Activated CD4-positive, alpha-beta T cell treated with anti-CD3 and anti-CD28 coated beads for 1 hour (primary cell): ENCODE measurements at places on chromosomes 12 and 14.

- DNase-seq = no peak
Measured at GRCh38 chr14:24389226-24389848, 9.5 kb upstream of the NYNRIN start.

- DNase-seq = no peak
Measured at GRCh38 chr12:116263844-116264243, 13.6 kb downstream of the MED13L start.

GRCh38 chr14:33839193-33840076 is 111.4 kb downstream of the EGLN3 start:
- DNase-seq = peak; percentile 19

DNA sequence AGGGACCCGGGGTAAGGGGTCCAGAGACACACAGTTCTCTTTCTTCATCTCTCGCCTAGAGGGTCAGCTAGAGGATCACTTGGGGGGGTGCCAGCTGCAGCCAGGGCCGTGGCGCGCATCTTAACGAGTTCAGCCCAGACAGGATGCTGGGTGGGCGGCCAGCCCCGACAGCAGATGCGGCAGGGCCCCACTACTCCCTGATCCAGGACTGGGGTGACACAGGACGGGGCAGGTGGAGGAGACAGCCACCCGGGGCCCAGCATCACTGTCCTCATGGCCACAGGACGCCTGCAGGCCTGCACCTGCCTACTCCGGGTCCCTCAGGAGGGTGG is 12.8 kb downstream of the AKT1 start:
- no peak for DNase-seq

DNA sequence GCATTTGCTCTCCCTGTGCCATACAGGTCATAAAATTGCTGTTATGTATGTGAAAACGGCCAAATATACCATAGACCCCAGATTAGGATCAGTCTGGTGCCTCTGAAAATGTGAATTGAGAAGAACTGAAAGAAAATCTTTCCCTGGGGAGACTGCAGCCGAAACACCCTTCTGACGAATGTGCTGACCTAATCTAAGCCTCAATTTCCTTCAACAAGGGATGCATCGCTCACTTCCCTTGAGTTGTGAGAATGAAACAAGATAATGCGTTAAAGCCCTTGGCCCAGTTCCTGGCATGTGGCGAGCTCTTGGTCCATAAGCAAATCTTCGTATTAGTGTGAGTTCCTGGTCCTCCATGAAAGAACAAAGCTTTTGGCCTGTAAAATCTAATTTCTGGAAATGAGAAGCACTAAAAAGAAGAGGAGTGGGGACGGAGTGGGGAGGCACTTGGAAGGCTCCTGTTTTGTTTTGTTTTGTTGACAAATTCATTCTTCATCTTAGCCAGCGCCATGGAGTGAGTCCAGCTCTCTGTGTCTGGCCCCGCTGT is 49.5 kb upstream of the RTRAF start:
- no peak for DNase-seq

GRCh38 chr12:29725587-29726320 is 58.0 kb downstream of the TMTC1 start:
- no peak for DNase-seq

DNA sequence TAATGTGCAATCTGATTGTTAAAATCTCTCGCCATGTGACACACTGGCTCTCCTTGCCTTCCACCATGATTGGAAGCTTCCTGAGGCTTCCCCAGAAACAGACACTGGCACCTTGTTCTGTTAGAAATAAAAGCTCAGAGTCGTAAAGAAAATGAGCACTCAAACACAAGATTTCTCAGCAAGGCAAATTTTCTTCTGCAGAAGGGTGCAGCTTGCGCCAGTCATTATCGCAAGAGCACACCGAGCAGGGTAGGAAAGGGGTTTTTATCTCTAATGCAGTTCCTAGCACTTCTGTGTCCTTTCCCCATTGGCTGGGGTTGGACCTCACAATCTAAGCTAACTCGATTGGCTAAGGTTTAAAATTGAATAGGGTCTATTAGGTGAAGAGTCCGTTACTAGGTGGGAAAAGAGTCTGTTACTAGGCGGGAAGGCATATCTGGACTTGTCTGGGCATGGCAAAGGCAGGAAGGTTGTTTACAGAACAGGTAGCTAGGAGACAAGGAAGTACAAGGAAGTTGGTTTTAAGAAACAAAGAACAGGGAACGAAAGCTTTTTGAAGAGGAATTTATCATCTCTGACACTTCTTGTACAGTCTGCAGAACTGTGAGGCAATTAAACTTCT is 62.6 kb upstream of the BICD1 start:
- no peak for DNase-seq

DNA sequence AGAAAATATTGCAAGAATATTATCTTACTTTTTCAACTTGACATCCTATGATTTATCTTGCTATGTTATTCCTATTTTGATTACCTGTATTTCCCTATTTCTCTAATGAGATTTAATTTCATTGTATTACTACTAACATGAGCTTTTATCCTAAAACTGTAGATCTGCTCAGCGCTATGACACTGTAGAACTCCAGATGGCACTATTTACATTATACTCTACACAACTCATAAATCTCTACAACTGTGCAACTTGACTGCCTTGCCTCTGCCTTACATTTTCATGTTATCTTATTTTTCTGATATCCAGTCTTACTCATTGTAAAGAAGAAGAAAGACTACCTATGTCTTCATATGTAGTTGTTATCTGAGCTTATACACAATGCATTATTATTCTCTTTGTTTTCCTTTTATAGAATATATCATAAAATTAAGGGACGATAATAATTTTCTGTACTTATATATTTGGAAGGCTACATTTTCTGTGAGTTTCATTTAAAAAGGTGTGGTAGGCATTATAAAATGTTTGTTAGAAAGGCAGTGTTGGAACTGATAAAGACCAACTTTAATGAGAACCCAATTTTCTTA is 24.1 kb downstream of the NUP37 start:
- DNase-seq = no peak

- no peak for DNase-seq
Measured at GRCh38 chr12:3333991-3334391, 157.0 kb upstream of the PRMT8 start.

- DNase-seq = no peak
Measured at GRCh38 chr14:51554339-51554920, 97.3 kb upstream of the FRMD6 start.

- no peak for DNase-seq
Measured at GRCh38 chr12:123960029-123960735, 12.4 kb downstream of the CCDC92 start.

DNA sequence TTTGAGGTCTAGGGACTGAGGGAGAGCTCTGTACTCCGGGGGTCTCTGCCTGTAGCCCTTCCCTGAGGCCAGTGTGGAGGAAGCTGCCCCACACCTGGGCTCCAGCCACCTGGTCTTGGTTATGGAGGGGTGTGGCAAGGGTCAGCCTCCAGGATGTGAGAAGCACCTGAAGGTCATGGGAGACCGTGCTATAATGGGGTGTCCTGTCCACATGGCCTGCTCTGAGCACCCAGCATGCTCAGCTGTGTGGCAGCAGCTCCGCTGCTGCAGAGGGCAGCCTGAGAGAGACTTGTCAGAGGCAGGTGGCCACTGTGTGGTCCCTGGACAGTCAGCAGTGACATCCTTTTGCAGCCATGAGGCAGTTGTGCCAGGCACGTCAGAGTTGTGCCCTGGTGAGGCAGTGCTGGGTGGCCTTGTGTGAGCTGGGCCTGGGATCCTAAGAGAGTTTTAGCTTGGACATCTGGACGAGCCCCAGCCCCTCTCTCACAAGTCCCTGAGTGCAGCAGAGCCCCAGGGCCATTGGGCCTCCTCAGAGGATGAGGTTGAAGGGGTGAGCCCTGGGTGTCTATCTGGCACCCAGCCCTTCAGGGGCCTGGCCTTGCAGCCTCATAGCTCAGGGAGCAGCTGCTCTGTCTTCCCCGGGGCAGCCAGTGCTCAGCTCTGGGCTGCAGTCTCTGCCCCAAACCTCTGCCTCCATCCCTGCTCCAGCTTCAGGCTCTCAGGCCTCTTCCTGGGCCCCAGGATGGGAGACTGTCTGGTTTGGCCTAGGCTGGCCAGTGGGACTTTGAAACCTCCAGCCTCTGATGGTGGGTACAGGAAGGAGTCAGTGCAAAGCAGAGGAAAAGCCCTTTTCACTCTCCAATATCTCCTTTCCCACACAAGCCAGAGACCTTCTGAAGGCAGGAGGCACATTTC is 7.4 kb upstream of the ATG101 start:
- peak; percentile 34 for DNase-seq

- DNase-seq = no peak
Measured at GRCh38 chr12:92558806-92559205, 144.0 kb upstream of the PLEKHG7 start.

DNA sequence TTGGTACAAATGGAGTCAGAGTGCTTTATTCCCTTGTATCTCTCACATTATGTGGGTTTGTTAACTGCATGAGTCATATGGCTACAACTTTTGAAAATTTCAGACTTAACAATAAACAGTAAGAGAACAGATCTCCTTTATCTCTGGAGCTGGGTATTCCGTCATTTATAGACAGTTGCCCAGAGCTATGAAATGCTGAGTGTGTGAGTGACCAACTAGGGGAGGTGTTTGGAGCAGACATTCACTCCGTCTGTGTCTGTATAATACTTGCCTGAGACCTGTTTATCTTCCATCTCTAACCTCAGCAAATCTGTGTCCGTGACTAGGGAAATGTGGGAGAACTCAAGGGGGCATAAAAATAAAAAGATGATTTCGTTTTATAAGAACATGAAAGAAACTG is 279.9 kb upstream of the FAR2 start:
- DNase-seq = no peak

- DNase-seq = no peak
Measured at GRCh38 chr12:81759190-81760051, at the start of gene PPFIA2. PPFIA2 (minus strand) TSS chr12:81759350.

GRCh38 chr14:50398189-50398580 is 1.5 kb upstream of the CDKL1 start:
- no peak for DNase-seq

- no peak for DNase-seq
Measured at GRCh38 chr12:98814254-98814653, 169.2 kb downstream of the APAF1 start.

GRCh38 chr12:110126557-110126956 is 2.4 kb downstream of the IFT81 start:
- no peak for DNase-seq

DNA sequence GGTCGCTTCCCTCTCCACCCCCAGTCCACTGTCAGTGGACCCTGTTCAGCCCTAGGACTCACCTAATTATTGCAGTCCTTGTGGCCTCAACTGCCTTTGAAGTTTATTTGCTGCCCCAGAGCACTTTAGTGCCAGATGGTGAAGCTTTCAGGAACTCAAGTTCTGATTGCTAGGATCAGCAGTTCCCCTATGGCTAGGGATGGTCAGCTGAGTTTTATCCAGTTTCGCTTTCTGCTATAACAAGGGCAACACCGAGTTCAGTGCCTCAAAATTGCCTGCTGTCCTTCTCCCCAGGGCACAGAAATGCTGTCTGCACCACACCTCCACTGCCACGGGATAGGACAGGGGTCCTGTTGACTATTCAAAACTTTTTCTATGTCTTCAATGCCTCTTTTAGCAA is 295.0 kb downstream of the GPHN start:
- no peak for DNase-seq

DNA sequence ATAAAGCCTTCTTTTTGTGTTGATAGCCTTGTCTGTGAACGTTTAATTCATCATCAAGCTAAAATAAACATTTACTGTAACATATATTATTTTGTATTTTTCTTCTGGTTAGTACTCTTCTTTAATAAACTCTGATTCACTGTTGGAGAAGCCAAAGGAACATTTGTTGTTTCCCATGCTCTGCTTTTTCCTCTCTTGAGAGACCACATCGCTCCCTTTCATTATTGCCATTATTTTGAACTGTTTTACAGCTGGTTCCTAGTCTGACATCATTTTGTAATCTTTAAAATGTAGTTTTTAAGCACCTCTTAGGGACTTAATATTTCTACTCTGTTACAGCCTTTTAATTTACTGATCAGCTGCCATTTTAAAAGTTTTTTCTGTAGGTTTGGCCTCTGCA is 301.8 kb downstream of the NPAS3 start:
- no peak for DNase-seq

- DNase-seq = no peak
Measured at GRCh38 chr12:59119676-59120075, 199.4 kb upstream of the LRIG3 start.

DNA sequence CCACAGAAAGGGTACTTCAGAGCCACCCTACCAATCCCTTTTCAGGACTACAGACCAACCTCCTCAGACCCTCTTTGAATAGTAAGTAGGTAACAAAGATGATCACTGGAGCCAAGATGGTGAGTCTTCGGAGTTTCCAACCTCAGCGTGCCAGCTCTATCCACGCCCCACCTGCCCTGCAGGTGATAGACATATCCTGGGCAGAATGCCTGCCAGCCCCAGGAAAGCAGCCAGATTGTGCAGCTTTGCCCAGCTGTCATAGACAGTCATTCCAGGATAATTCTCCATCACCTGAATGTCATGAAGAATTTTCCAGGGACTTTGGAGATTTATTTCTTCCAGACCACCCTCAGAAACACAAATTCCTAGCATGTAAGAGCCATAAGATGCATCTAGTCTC is 434.4 kb downstream of the RGS6 start:
- no peak for DNase-seq

DNA sequence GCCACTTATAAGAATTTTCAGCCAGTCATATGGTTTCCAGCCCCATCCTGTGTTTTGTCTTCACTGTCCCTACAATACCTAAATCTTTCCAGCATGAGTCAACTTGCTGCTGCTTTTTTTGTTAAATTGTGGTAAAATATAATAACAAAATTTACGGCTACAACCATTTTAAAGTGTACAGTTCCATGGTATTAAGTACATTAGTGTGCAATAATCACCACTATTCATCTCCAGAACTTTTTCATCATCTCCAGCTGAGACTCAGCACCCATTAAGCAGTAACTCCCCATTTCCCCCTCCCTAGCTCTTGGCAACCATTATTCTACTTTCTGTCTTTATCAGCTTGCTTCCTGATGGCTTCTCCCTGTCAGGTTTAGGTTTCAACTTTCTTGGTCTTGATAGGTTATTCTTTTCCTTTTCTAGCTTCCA is 39.1 kb downstream of the FRS2 start:
- no peak for DNase-seq

DNA sequence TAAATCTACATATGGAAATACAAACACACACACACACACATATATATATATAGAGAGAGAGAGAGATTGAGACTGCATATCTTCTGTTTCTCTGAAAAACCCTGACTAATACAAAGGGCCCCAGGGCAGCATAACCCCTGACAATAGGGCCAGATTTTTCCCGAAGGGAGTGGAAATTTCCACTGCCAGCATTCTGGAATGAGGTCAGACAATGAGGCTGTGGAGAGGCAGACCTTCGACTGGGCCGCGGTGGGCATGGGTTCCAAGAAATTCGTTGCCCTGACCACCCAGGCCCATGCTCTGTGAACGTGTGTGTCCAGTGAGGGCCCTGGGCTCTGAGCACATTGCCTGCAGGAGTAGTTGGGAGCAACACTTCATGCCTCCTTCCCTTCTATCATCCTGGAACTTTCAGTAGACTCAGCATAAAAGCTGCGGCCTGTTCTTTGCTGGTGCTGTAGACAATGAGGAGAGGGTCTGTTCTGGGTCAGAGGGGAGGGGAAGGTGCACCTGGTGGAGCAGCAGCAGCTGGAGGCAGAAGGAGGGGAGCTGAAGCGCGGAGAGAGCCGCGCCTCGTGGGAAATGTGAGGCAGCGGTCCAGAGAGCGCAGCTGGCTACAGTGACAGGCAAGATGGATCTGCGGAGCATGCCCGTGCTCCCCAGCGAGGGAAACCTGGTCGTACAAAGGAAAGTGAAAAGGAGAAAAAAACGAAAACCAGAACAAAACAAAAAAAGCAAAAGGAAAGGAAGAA is 25.6 kb upstream of the CCDC60 start:
- DNase-seq = no peak

GRCh38 chr12:30926243-30927221 is at the start of gene TSPAN11:
TSPAN11 (plus strand) TSS chr12:30926748; CDS start chr12:30953992, 27,244 bp downstream.
- DNase-seq = no peak

GRCh38 chr12:11669348-11669747 is 19.9 kb downstream of the ETV6 start:
- DNase-seq = no peak
